ENCODE measurements at places on chromosomes 5 and 9. TPM values are rescaled to one million over a fixed set of nuclear protein-coding genes. Genes with fewer than 3 reads are reported as not detected.

Gene TRPM3
- total RNA-seq = 0.50 TPM

Gene LHX3
- not detected for total RNA-seq

Gene BRD9
- total RNA-seq = 35.3 TPM

Gene LEAP2
- total RNA-seq = 0.33 TPM

Gene EQTN
- not detected for total RNA-seq

Gene CCNB1
- total RNA-seq = 8.2 TPM

Gene TRAF1
- 2.6 TPM for total RNA-seq

Gene FGFR4
- 13.6 TPM for total RNA-seq

Gene IL9
- not detected for total RNA-seq

Gene SLC34A1
- not detected for total RNA-seq

Gene PCDH12
- total RNA-seq = under 0.01 TPM

Gene CDKN2B-AS1
- 7.6 TPM for total RNA-seq

Gene SLU7
- 74.5 TPM for total RNA-seq

Gene OLFM1
- 2.0 TPM for total RNA-seq

Gene RPP25L
- total RNA-seq = 34.3 TPM

Data from fibroblast of lung (primary cell).